ENCODE measurements at places on chromosomes 6 and 20. TPM values are rescaled to one million over a fixed set of nuclear protein-coding genes. Genes with fewer than 3 reads are reported as not detected.

Gene GPLD1
- total RNA-seq = 0.18 TPM

Gene KCNQ5
- 15.7 TPM for total RNA-seq

Gene OXT
- total RNA-seq = not detected

Gene JAG1
- 1.1 TPM for total RNA-seq

Gene CD40
- 0.43 TPM for total RNA-seq

Gene DEFB124
- not detected for total RNA-seq

Gene SMLR1
- total RNA-seq = not detected

Gene SLC35D3
- not detected for total RNA-seq

Gene SLPI
- total RNA-seq = not detected

Gene LST1
- total RNA-seq = 33.1 TPM

Gene HLA-DRA
- 88.4 TPM for total RNA-seq

Gene TGM3
- not detected for total RNA-seq

Gene PNPLA1
- total RNA-seq = not detected

All from T-helper 2 cell treated with Interferon-gamma antibody and Interleukin-4, amounts not matched to agents 100 ng/mL and 5 ng/mL, for 36 hours (primary cell).